ENCODE measurements at places on chromosomes 5 and 9.
A peak's percentile ranks its signal among the peaks of the same experiment; 100 is the strongest.

- DNase-seq: peak; percentile 17
These were observed 97.0 kb downstream of the MEF2C start for GRCh38 chr5:88785746-88786565.

GRCh38 chr5:124399426-124399961 lies 346.9 kb downstream of the ZNF608 start:
- no peak for DNase-seq

- no peak for DNase-seq
These were observed 441.2 kb upstream of the ZNF462 start for GRCh38 chr9:106421772-106422171.

GRCh38 chr5:156815988-156816599 lies 34.0 kb upstream of the PPP1R2B start:
- peak; percentile 22 for DNase-seq

- DNase-seq: no peak
These were observed 93.6 kb downstream of the COL23A1 start for GRCh38 chr5:178496642-178497041.

DNA sequence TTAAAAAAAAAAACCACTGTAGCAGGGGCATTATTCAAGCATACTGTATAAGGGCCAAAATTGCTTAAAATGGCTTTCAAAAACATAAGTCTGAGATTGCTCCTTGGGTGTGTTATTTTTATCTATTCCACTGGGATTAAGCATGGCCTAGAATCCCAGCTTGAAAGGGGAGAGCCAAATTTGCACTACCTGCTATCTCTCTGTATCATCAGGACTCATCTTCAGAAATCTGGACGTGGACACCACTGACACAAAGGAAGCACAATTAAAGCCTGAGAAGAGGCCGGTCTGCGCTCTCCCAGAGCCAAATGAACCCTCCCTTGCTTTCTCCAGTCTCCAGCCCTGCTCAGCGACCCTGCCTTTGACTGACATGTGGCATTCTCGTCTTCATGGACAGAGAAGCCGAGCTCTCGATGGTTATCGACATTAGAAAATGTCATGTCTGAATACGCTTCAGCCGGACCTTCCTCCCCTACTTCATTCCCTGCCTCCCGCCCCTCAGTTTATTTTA lies 151.3 kb downstream of the EBF1 start:
- no peak for DNase-seq

DNA sequence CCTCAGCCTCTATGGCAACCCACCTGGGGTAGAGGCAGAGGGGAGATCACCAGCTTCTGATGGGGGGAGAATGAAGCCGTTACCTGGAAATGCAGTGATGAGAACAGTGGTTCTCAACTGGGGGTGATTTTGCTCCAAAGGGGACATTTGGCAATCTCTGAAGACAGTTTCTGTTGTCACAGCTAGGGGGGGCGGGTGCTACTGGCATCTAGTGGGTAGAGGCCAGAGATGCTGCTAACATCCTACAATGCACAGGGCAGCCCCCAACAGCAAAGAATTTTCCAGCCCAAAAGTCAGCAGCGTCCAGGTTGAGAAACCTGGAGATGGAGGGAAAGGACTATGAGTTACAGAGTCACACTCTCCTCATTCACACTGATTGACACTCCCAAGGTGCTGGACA lies 84.5 kb downstream of the FGF1 start:
- DNase-seq: no peak

- no peak for DNase-seq
These were observed 20.3 kb upstream of the TAF11L2 start for GRCh38 chr5:17477573-17478265.
